ENCODE measurements at places on chromosomes 5 and 9.

GRCh38 chr9:33661176-33661575 lies 134.2 kb upstream of the PRSS3 start:
- DNase-seq: no peak

- DNase-seq: no peak
Measured at GRCh38 chr5:32760091-32760509, 49.0 kb downstream of the NPR3 start.

- DNase-seq: no peak
Measured at GRCh38 chr9:94807556-94807955, 81.1 kb downstream of the AOPEP start.

- no peak for DNase-seq
Measured at GRCh38 chr9:94135222-94135621, 51.0 kb downstream of the PTPDC1 start.

DNA sequence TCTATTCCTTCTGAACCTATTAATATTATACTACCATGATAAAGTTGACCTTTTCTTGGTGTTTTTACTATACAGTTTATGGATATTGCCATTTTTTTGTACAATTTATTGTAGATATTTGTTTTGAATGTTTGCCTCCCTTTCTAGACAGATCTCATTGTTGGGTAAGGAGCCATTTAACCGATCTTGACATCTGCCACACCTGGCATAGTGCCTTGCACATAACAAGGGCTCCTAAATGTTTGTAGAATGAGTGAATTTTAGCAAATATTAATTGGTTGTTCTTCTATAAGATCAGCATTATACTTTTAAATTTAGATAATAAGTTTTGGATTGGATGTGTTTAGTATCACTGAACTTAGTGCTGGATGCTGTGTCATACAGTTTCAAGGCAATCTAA lies 175.3 kb downstream of the GDNF start:
- no peak for DNase-seq
